ENCODE measurements at places on chromosomes 2 and 18.

GRCh38 chr2:69222953-69223658 is 163.9 kb downstream of the GFPT1 start:
- DNase-seq = no peak

GRCh38 chr18:55863876-55864275 is 275.9 kb upstream of the TCF4 start:
- DNase-seq = no peak

- no peak for DNase-seq
Measured at GRCh38 chr2:26355038-26355995, 8.7 kb upstream of the ADGRF3 start.

GRCh38 chr2:55051026-55051866 is 995 bp upstream of the RTN4 start:
- no peak for DNase-seq

DNA sequence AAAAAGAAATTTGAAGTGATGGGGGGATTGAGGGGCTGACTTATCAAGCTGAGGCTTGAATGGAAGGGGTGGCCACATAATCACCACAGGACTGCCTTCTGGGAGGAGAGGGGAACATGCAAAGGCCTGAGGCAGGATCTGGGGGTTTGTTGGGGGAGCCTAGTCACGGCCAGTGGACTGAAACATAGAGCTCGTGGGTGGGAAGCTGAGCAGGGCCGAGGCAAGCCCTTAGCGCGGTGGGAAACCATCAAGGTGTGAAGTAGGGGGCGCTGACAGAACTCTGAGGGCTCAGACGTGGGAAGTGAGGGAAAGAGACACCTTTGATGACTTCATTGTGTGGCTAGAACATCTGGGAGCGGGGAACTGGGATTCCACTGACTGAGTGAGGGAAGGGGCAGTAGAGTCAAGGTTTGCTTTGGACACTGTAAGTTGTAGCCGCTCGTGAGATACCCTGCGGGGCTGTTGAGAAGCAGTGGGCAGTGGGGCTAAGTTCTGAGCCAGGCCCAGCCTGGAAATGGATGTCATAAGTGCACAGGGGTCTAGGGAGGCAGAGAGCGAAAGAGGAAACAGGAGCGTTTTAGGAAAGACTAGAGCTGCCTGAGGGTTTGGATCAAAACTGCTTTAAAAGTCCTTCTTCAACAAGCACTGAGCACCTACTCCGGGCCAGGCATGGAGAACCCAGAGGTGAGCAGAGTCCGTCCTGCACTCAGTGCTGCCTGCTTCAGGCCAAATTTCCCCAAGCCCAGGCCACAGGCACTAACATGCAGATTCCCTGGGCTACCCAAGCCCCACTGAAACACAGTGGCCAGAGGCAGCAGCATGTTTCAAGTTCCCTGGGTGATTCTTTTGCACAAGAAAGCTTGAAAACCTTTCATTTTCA is 686 bp upstream of the SNORC start:
- DNase-seq = no peak

GRCh38 chr2:96655526-96655925 is 13.0 kb downstream of the FER1L5 start:
- DNase-seq = no peak

- no peak for DNase-seq
Measured at GRCh38 chr18:941331-941730, 36.7 kb downstream of the ADCYAP1 start.

DNA sequence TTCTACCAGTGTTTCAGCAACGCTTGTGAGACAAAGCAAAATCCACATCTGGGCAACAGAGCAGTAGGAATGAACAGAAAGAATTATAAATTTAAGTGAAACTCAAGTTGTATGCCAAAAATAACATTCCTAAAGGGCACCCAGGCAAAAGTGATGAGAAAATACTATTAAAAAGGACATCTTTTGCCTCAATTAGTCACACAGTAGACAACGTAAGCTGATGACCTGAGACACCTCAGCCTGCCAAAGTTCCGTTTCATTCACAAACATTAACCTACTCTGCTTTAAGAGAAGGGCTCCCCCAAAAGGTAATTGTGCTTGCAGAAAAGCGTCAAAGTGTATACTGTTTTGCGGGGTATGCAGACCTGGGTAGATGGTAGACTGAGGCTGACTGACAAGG is 7.2 kb downstream of the HDLBP start:
- DNase-seq = no peak

DNA sequence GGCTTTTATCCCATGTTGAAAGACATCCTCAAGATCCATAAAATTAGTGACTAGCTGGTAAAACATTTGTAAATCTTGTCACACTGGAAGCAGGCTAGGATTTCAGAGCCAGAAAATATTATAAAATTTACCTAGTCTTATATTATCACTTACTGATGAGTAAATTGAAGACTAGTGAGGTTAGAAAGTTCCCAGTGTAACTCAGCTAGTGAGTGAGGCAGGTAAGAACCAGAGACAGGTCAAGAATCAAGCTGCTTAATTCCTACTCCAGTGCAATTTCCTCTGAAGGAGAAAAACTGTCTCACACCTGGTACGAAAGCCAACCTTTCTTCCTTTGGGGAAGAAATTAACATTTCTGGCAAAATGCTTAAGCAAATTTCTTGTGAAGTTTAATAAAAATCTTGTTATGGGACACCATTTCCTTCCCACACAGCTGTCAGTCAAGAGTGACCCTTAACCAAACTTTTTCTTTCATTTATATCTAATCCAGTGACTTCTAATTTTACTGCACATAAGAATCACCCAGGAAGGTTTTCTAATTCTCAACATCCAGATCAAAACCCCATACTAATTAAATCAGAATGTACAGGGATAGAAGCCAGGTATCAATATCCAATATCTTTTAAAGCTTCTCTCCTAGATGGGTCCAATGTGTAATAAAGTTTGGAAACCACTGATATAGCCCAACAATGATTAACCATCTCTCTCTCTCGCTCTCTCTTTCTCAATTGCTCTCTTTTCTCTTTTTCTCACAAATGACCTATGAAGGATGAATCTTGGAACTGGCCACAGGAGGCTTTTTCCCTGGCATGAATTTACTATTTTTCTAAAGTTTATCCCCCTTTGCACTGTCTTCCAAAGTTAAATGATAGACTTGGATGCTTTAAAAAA is 264.3 kb upstream of the SLC39A10 start:
- no peak for DNase-seq

- DNase-seq = no peak
Measured at GRCh38 chr18:48743886-48744285, 205.1 kb downstream of the CTIF start.

Data from stimulated activated CD8-positive, alpha-beta memory T cell treated with anti-CD3 and anti-CD28 coated beads, Interleukin-15, amount 100 ng/mL, for 4 hours (primary cell).